ENCODE measurements at places on chromosomes 3 and 15.
A peak's percentile ranks its signal among the peaks of the same experiment; 100 is the strongest.

DNA sequence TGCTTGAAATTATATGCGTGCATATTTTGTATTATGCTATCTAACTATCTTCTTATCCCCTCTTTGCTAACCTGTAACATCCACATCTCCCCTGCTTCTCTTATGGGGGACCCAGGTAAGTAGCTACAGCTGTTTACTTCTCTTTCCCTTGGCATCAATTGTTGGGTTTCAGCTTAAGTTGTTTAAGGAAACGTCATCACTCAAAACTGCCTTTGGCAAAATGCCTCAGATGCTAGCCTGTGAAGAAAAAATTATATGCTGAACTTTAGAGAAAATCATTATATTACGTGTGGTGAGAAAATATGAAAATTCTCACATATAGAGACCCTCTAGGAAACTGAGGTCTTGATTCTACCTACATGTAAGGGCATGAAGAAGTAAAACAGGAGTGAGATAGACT, 447.0 kb upstream of the NECTIN3 start:
- DNase-seq: no peak

GRCh38 chr3:129579991-129580390, 26.5 kb downstream of the PLXND1 start:
- no peak for DNase-seq

GRCh38 chr3:37255990-37256308, 81.6 kb upstream of the LRRFIP2 start:
- no peak for DNase-seq

DNA sequence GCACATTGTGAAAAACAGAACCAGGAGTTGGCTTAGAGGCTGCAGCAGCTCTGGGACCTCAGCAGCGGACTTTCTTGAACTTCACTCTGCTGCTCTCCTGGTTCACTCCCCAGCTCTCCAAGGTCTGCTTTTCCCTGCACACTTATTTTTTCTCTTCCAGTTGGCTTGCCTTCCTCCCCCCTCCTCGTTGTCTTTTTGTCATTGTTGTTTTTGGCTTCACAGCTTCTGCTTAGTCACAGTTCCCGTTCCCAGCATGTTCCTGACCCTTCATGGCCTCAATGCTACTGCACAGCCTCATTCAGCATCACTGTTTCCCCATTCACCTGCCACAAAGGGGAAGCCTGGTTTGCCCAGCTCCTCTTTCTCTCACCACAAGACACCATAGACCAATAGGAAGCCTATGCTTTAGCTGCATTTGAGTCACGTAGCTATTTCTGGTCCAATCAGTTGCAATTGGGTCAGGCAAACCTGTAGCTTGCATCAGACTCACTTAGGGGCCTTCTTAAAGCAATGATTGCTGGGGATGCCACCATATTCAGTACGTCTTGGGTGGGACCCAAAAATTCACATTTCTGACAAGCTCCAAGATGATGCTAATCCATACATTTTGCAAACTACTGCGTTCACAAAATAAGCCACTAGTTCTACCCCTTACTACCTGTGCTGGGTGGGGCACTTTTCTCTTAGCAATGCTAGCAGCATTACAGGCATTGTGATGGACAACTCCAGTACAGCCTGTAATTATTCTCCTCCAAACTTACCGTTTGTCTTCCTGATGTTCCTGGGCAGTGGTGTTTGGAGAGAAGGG, 7.8 kb upstream of the SUMF1 start:
- no peak for DNase-seq

- DNase-seq: no peak
Measured at GRCh38 chr15:74170875-74171578, 2.5 kb upstream of the ISLR start.

DNA sequence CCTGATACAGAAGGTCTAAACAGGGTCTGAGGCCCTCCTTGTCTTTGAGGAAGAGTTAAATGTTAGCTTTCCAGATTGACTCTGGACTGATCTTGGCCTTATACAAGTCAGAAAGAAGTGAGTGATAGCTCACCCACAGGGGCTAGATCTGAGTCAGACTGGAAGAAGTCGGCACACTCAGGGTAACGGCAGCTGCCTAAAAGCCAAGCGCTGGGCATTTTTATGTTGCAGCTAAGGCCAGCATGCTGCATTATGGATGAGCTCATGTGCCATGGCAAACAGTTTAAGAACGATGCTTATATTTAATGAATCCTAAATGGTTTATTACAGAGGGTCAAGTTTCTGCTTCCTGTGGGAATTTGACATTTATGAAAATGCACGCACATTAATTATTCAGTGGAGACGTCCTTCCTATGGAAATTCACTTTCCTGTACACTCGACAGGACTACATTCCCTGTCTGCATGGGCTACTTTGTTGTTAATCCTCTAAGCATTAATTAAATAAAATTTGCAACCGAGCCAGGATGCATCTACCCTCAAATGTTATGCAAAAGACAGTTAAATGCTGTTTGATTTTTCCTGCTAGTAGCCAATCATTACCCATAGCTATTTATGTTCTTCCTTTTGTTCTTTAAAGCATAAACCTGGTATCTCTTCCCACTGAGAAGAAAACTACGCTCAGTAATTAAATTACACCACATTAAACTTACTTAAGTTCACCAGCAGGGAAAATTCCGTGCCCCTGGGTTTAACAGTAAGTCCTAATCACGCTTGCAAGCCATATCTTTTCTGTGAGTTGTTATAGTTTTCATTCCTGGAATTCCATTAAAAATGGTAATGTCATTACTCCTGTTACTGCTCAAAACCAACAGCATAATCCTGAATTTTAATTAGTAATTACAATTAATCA, 762.7 kb upstream of the CFAP20DC start:
- no peak for DNase-seq

GRCh38 chr3:171981271-171981605, 58.1 kb upstream of the FNDC3B start:
- DNase-seq: no peak

- DNase-seq: no peak
Measured at GRCh38 chr3:72296477-72297111, 511.6 kb upstream of the PROK2 start.

DNA sequence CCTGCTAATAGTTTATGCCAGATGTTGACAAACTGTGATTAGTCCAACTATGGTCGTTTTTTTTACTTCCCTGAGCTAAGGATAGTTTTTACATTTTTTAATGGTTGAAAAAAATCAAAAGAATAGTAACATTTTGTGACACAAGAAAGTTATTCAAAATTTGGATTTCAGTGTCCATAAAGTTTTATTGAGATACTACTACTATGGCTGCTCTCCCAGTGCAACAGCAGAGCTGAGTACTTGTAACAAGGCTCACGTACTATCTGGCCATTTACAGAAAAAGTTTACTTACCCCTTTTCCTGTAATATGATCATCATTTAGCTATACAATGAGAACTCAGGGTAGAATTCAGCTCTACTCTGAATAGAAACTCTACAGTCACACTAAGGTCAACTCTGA, 11.5 kb upstream of the TMEM62 start:
- DNase-seq: no peak

DNA sequence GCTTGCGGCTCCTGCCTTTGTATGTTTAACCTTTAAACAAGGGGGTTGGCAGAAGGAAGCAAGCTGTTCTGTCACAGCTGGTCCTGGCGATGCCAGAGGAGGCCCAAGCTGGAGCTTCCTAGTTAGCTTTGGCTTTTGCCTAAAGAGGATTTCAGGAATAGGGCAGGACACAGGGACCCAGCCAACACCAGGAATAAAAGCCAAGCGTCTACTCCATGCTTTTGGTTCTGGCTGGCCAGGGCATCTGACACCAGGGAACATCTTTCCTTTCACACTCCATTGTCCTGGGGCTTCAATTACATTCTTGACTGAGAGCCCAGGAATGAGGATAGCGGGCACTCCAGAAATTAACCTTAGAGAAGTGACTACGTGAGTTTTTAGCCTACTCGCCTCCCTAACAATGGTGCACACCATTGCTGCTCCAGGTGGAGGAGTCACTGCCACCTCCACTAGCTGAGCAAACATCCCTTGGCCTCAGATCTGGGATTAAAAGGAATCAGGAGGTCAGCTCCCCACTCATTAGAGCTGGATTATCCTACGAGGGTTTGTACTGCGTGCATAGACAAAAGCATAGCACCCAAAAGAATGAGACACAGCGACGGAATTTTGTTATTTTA, 38.2 kb downstream of the TPM1 start:
- no peak for DNase-seq

GRCh38 chr3:14126887-14127505, 2.1 kb downstream of the TMEM43 start:
- DNase-seq: no peak

GRCh38 chr15:25051399-25052154, 96.8 kb downstream of the SNRPN start:
- no peak for DNase-seq

GRCh38 chr15:98322581-98322980, 325.8 kb upstream of the IGF1R start:
- DNase-seq: no peak

- no peak for DNase-seq
Measured at GRCh38 chr15:58419803-58420524, 11.8 kb upstream of the LIPC start.

DNA sequence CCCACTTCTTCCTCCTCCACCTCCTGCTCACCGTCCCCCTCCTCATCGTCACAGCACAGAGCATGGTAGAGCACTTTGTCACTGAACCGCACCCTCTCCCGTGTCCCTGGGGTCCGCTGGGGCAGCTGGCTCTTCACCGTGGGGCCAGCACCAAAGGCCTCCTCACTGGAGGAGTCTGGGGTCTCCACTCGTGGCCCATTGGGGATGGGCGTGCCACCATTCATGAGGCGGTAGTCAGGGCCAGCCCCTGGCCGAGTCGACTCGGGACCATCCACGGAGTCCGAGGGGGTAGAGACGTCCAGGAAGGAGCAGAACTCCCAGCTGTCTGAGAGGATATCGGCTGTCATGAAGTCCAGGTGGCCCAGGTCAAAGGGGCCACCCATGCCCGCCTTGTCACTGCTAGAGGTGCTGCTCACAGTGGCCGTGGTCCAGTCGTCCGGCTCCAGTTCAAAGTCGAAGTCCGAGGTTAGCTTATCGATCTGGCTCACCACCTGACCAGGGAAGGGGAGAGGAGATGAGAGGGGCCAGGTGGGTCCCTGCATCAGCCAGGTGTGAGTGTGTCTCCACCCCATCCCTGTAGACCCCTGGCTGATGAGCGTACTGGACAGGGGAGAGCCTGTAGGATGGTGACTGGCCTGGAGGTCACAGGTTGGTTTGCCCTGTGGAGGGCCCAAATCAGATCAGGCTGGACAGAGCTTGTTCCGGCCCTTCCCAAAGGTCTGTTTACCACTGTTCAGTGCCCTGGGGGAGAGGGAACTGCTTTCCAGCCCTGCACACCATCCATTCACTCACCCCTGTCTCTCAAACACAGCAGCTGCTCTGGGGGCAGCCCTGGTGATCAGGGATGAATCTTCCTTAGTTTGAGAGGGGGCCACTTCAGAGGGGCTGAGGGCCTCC, 12.8 kb downstream of the INSYN1 start:
- no peak for DNase-seq

DNA sequence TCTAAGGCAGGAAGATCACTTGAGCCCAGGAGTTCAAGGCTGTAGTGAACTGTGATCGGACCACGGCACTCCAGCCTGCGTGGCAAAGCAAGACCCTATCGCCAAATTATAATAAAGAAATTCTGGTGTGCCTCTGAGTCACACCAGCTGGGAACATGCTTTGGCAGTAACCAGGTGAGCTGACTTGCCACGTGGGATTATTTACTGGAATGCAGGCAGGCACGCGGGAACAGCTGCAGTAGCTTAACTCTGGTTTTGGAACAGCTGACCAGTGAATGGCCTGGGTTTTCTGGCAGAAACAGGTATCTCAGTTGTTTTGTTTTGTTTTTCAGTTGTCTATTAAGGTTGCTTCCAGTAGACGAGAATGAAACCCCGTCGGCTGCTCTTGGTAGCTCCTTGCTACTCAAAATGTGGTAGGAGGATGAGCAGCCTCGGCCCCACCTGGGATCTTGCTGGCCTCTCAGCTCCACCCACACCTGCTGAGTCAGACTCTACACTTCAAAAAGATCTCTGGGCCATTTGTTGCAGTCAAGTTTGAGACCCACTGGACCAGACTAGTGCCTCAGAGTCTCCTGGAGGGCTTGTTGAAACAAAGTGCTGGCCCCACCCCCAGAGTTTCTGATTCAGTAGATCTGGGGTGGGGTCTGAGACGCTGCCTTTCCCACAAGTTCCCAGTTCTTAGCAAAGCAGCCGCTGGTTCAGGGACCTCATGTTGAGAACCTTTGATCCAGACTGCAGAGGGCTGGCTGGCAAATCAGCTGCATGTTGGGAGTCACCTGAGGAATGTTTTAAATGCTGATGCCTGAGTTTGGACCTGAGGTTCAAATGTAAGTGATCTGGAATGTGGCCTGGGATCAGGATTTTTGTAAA, 26.6 kb downstream of the IDH2 start:
- no peak for DNase-seq

DNA sequence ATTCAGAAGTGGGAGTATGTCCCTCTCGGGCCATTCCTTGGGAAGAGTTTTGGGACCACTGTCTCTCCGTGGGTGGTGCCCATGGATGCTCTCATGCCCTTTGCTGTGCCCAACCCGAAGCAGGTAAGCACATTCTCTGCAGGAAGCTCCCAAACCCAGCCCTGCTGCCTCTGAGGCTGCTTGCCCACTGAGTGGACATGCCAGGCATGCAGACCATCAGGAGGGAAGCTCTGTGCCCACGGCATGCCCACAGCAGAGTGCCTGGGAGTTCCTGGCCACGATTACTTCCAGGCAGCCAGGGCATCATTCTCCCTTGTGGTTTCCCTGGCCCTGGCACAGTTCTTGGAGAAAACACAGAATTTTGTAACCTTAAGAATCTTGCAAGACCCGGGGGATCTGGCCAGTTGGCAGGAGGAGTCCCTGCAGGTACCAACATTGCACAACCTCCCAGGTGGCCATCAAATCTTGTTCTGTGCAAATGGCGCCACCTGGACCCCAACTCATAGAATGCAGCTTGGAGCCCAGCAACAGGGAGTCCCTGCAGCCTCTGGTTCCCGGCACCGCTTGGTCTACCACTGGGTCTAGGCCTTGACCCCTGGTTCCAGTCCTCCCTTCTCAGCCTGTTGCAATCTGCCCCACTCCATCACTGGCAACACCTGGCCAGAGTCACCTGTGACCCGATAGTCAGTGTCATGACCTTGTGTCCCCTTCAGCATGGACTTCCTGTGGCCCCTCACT, 20.4 kb downstream of the FAH start:
- no peak for DNase-seq

DNA sequence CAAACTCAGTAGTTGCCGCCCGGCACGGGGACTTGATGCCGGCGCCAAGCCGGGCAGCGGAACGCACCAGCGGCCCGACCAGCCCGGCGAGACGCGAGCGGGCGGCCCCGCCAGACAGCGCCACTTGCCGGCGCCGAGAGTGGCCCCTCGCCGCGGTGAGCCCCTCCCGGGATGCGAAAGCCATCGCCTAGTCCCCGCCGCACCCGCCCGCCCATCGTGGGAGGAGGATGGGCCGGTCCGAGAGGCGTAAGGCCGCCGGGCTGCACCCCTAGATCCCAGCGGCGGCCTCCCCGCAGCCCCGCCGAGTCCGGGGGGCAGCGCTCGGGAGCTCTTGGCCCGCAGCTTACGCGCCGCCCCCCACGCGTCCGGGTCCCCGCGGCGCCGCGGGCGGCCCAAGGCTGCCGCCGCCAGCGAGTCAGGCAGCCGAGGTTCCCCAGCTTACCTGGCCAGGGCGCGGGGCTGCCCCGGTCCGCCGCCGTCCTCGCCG, 609 bp downstream of the GOLGA8A start:
- DNase-seq: peak; percentile 16
